Tibial nerve (tissue), 4 donors: ENCODE measurements at places on chromosomes 7 and 10. TPM values are rescaled to one million over a fixed set of nuclear protein-coding genes. Genes with fewer than 3 reads are reported as not detected.

The BMPER gene
- 33.3 TPM for total RNA-seq

The RBM20 gene
- 8.7 TPM for total RNA-seq

The TPK1 gene
- total RNA-seq, result 4.5 TPM

The ADRA2A gene
- 13.3 TPM for total RNA-seq

The MACROH2A2 gene
- total RNA-seq, result 8.0 TPM

The INMT gene
- total RNA-seq, result 87.3 TPM

The CTTNBP2 gene
- total RNA-seq, result 15.5 TPM

The GPRIN2 gene
- total RNA-seq, result 0.98 TPM

The TMEM196 gene
- not detected for total RNA-seq

The ITGB8 gene
- total RNA-seq, result 497 TPM

The AMPH gene
- total RNA-seq, result 5.2 TPM

The LARP4B gene
- 64.7 TPM for total RNA-seq

The ASIC3 gene
- total RNA-seq, result 2.5 TPM

The H2BK1 gene
- total RNA-seq, result not detected

The SLIT1 gene
- 1.8 TPM for total RNA-seq

The NSUN5 gene
- total RNA-seq, result 36.6 TPM

The NPFFR1 gene
- total RNA-seq, result 3.3 TPM

The EPHA1 gene
- 0.87 TPM for total RNA-seq

The FANK1 gene
- 6.6 TPM for total RNA-seq

The ZNF804B gene
- total RNA-seq, result 0.22 TPM

The UCMA gene
- not detected for total RNA-seq

The TMEM236 gene
- total RNA-seq, result 1.3 TPM

The PSD gene
- total RNA-seq, result 0.30 TPM

The DNAAF5 gene
- total RNA-seq, result 26.0 TPM

The SLC26A5 gene
- total RNA-seq, result 0.42 TPM

The ANKRD61 gene
- total RNA-seq, result not detected

The A1CF gene
- not detected for total RNA-seq
